ENCODE measurements at places on chromosomes 7 and 10.

DNA sequence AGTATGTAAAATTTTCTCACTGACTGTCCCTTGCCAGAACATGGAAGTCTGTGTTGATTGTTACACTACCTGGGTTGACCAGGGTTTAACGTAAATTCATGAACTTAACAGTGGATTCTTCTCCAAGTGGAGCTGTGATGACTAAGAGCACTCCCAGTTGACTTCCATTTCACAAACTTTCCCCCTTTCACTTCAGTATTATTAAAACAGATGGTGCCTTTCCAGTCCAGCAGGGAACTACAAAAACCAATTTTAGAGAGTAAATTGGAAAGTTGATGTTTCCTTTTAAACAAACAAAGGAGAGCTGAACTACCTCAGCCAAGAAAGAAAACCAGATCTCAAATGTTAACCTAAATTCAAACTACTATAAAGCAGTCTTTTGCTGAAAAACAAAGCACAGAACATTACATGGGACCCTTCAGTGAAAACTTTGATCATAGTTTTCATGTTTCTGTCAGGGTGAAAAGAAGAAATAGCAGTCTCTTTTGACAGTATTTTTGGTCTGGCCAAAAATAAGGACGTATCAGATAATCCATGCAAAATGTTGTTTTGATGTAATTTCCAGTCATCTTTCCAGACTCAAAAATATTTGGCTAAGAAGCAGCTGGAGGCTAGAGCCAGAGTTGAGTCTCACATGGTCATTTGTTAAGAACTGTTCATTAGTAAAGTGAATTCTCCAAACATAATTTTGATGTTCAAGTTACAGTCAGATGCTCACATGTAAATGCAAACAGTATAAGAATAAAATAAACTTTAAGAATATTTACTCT lies 479.9 kb upstream of the AKR1E2 start:
- no peak for DNase-seq

DNA sequence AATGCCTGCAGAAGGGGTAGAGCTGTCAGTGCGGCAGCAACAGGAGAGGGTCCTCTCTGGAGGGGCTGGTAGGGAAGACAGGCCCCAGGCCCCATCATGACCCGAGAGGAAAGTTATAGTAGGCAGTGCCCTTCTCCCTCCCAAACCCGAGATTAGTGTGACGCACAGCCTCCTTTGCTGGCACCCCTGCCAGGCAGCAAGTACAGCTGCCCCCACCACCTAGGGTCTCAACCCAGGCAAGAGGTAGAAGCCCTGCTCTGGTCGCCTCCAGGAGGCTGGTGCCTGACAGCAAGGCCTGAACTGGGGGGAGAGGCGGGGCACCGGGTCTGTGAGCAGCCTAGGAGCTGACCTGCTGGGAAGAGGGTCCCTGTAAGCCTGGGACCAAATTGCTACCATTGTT lies 15.5 kb downstream of the LOXL4 start:
- no peak for DNase-seq

GRCh38 chr7:126065766-126066165 lies 1136.1 kb upstream of the POT1 start:
- DNase-seq = no peak

GRCh38 chr7:151665368-151665767 lies 145.7 kb upstream of the RHEB start:
- no peak for DNase-seq

GRCh38 chr10:24617771-24618396 lies 105.8 kb downstream of the ARHGAP21 start:
- no peak for DNase-seq

DNA sequence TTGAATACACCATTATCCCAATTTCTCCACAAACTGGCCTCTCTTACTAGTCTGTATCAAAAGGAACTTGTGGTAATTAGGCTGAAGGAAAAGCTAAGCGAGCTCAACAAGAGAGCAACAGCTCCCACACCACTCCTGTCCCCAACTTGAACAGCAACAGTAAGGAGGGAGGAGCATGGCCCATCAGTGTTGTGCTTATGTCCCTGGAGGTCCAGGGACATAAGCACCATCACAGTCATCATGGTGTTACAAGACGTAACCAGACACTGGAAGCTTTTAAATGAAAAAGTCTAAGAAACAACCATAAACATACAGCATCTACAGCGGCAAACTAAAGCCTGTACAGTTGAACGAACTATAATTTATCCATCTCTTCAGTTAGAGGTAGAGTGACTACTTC lies 989 bp downstream of the ERLIN1 start:
- no peak for DNase-seq

GRCh38 chr7:157596881-157597280 lies 260.1 kb downstream of the DNAJB6 start:
- no peak for DNase-seq

DNA sequence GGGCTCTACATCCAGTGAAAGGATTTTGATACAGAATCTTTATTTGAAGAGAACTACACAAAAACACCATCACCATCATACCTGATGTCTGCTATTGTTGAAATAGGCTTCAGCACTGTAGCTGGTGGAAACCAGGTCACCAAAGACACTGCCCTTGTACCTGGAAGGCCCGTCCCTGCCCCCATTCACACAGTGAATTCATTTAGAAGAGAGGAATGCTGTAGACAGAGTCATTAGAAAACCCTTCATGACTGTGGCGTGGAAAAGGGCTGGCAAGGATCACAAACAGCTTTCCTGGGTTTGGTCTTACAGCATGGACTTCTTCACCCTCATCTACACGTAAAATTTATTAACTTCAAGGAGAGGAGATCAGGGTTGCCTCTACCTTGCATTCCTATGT lies 202.0 kb upstream of the NRP1 start:
- no peak for DNase-seq

DNA sequence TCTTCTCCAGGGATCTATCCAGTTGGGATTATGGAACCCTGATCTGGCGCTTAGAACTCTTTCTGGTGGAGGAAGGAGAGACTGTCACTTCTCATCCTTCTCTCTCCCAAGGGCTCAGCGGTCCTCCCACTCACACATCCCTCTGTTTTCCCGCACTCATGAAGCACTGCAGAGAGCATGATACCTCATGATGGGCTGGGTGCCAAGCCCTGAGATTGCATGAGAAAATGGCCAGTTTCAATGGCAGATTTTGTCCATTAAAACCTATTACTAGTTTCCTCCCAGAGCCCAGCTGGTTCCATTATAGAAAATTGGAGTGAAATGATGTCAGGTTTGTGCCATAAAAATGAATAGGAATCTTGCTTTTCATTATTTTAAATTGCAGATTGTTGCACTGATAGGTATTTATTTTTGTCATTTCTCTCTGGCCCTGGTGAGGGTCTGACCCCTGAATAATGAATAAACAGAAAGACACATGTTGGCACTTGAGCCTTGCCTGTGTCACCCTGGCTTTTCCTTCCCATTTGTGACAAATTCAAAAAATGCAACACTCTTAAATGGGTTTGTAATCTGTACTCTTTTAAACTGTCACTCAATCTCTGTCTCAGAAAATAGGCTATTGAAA lies 1151.1 kb downstream of the TYW1 start:
- DNase-seq = no peak

- DNase-seq = no peak
Measured at GRCh38 chr7:140245611-140246105, 68.9 kb upstream of the KDM7A start.

- no peak for DNase-seq
Measured at GRCh38 chr7:46450886-46451285, 529.8 kb upstream of the IGFBP3 start.

GRCh38 chr10:55929291-55929690 lies 431.8 kb downstream of the ZWINT start:
- no peak for DNase-seq

- DNase-seq = no peak
Measured at GRCh38 chr7:100823140-100823525, 4.2 kb downstream of the EPHB4 start.

GRCh38 chr7:130400120-130400572 lies 19.9 kb downstream of the CPA1 start:
- no peak for DNase-seq
